Caki2 (cell line): ENCODE measurements at places on chromosomes 2 and 18. TPM values are rescaled to one million over a fixed set of nuclear protein-coding genes. Genes with fewer than 3 reads are reported as not detected.

GRCh38 chr2:233999182-233999581, 51.3 kb upstream of the SPP2 start:
- no peak for DNase-seq

- peak; percentile 28 for DNase-seq
These were observed 1.2 kb upstream of the SMCHD1 start for GRCh38 chr18:2654169-2654927.

- no peak for DNase-seq
These were observed 37.3 kb downstream of the USP14 start for GRCh38 chr18:195651-196050.

DNA sequence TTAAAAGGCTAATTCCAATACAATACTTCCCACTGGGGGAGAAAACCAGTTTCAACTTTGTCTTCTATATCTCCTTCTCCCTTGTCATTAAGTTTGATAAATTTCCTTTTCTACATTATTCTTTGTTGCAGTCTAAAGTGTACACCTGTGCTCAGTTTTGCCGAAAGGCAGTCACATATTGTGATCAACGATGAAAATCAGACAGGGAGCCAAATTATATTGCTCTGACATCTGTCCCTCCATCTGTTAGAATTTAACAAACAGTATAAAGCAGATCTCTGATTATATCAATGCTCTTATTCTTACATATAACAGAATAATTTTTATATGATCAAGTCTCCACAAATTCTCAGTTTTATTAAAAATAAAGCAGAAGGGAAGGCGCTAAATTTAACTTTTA, 496.7 kb downstream of the NRXN1 start:
- DNase-seq: no peak

GRCh38 chr2:225184948-225185347, 142.7 kb upstream of the DOCK10 start:
- no peak for DNase-seq

GRCh38 chr18:13362051-13362450, 143.5 kb downstream of the LDLRAD4 start:
- DNase-seq: no peak

GRCh38 chr2:159758686-159759085, 39.3 kb downstream of the CD302 start:
- no peak for DNase-seq

GRCh38 chr2:234620018-234620417, 123.1 kb upstream of the ARL4C start:
- DNase-seq: no peak

- DNase-seq: no peak
These were observed 84.8 kb downstream of the GORASP2 start for GRCh38 chr2:171013851-171014250.

REG3A gene
- total RNA-seq: not detected in 2 replicates

KLHL41 gene
- total RNA-seq: not detected in 2 replicates
